A549 treated with CORT108297 at 1 μM for 4 hours (cell line): ENCODE measurements at places on chromosomes 12 and 14. TPM values are rescaled to one million over a fixed set of nuclear protein-coding genes. Genes with fewer than 3 reads are reported as not detected.

Gene MDGA2
- total RNA-seq, result 0.06 TPM in 1 of 5 replicates, not detected in the others

Gene MGAT4C
- 0.02 to 0.06 TPM (median 0.04 TPM) in 5 replicates for total RNA-seq

Gene ADAMTS20
- total RNA-seq, result not detected in 5 replicates

Gene TRIM9
- total RNA-seq, result 8.8 to 11.3 TPM (median 10.4 TPM) in 5 replicates

Gene UNC79
- total RNA-seq, result 0.01 to 0.02 TPM (median 0.02 TPM) in 4 of 5 replicates, not detected in the other

Gene SCNN1A
- total RNA-seq, result 10.8 to 15.6 TPM (median 14.9 TPM) in 5 replicates

Gene MMP17
- total RNA-seq, result 10.2 to 16.9 TPM (median 12.1 TPM) in 5 replicates

Gene NELL2
- total RNA-seq, result 0.22 TPM in 1 of 5 replicates, not detected in the others

Gene KRT1
- total RNA-seq, result not detected in 5 replicates

Gene RASSF9
- total RNA-seq, result 0.37 to 0.67 TPM (median 0.63 TPM) in 5 replicates

Gene MYF6
- total RNA-seq, result not detected in 5 replicates

Gene KRT81
- total RNA-seq, result 3,262 to 4,197 TPM (median 4,015 TPM) in 5 replicates

Gene BDKRB1
- 0.81 to 1.1 TPM (median 0.86 TPM) in 5 replicates for total RNA-seq

Gene KRT84
- total RNA-seq, result not detected in 5 replicates

Gene FOXN4
- total RNA-seq, result 0.05 to 0.06 TPM in 2 of 5 replicates, not detected in the others

Gene IL26
- total RNA-seq, result not detected in 5 replicates

Gene DEGS2
- total RNA-seq, result 1.2 to 2.3 TPM (median 1.8 TPM) in 5 replicates
